ENCODE measurements at places on chromosomes 1 and 21.

GRCh38 chr1:38083541-38083940 lies 36.9 kb upstream of the POU3F1 start:
- H3K4me1 ChIP-seq = no peaks in the 10 kb centered on the region
- no peak overlapping the region for H3K4me3 ChIP-seq
- peaks cover 6% of the 10 kb centered on the region for H3K27me3 ChIP-seq

GRCh38 chr21:45128613-45129188 lies 54.3 kb downstream of the ADARB1 start:
- H3K36me3 ChIP-seq = peaks cover 2% of the 10 kb centered on the region
- peaks cover 10% of the 10 kb centered on the region for H3K4me1 ChIP-seq
- no peak overlapping the region for H3K27ac ChIP-seq
- DNase-seq = peak; percentile 61
- no peak overlapping the region for H3K4me3 ChIP-seq
- H3K27me3 ChIP-seq = no peaks in the 10 kb centered on the region

DNA sequence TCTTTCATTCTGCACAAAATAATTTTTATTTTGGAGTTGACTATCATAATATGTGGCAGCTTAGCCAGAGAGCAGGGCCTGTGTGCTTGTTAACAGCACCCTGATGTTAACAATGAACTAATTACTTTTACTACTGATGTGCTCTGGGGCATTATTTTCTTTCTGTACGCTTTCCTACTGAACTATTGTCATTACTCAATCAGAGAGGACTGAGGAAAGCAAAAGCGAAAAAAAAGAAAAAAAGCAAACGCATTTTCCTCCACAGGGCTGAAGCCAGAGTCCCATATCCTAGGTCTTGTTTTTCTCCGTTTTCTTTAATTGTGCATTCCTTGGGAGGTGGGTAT lies 221.2 kb downstream of the TTLL7 start:
- H3K36me3 ChIP-seq = no peaks in the 10 kb centered on the region
- no peak overlapping the region for H3K4me3 ChIP-seq
- H3K4me1 ChIP-seq = no peaks in the 10 kb centered on the region
- H3K27me3 ChIP-seq = peaks cover 4% of the 10 kb centered on the region

GRCh38 chr1:10823000-10823401 lies 26.6 kb upstream of the CASZ1 start:
- H3K27ac ChIP-seq = no peak overlapping the region
- no peak overlapping the region for H3K4me3 ChIP-seq

DNA sequence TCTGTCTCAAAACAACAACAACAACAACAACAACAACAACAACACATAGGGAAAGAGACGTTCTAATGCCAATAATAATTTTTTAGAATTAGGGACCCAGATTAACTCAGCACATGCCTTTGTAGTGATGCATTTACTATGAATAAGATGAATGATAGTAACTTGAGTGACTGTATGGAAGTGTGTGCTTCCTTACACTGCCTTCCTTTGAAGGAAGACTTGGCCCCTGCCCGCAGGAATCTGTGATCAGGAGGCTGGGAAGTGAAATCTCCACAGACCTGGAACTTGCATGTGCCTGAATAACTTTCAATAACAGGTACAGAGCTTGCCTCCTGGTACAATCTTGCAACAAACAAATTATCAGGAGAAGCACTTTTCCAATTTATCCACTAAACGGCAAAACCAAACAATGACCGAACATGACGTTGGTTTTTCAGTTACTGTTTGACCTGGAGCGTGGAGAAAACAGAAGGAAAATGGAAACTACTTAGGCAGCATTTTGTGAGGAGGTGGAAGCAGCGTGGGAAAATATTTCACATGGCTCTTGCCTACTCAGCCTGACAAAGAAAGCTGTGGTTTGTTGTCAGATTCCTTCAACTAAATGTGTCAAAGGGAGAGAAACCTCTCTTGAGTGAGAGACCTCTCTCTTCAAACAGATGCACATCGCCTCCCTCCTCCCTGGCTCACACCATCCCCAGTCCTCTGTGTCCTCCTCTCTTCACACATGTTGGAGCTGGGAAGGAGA lies 10.1 kb upstream of the ABCA4 start:
- no peaks in the 10 kb centered on the region for H3K4me1 ChIP-seq
- H3K36me3 ChIP-seq = no peaks in the 10 kb centered on the region
- no peak for DNase-seq

DNA sequence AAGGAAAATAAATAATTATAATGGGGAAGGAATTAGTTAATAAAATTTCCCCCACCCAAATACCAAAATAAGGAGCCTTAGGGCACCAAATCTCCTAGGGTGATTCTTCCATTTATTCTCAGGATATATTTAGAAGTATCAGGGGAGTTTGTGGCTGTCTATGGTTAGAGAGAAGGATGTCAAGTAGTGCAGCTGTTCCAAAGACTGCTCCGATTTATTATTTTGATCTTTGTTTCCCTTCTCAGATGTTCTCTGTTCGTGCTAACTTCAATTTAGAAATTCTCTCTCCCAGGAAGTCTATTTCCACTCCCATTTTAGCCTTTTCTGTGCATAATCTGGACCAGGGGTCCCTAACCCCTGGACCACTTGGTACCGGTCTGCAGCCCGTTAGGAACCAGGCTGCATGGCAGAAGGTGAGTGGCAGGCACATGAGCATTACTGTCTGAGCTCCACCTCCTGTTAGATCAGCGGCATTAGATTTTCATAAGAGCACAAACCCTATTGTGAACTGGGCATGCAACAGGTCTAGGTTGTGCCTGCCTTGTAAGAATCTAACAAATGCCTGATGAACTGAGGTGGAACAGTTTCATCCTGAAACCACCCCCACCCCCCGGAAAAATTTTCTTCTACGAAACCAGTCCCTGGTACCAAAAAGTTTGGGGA lies 9.3 kb upstream of the MAST2 start:
- no peak overlapping the region for H3K27ac ChIP-seq
- peaks cover 26% of the 10 kb centered on the region for H3K27me3 ChIP-seq
- no peak overlapping the region for H3K4me3 ChIP-seq
- H3K4me1 ChIP-seq = no peaks in the 10 kb centered on the region

GRCh38 chr1:49036700-49037099 lies 260.0 kb upstream of the BEND5 start:
- H3K4me3 ChIP-seq = no peak overlapping the region
- H3K36me3 ChIP-seq = no peaks in the 10 kb centered on the region
- peaks cover 1% of the 10 kb centered on the region for H3K27me3 ChIP-seq
- H3K27ac ChIP-seq = no peak overlapping the region
- no peaks in the 10 kb centered on the region for H3K4me1 ChIP-seq

GRCh38 chr1:98028800-98029199 lies 108.0 kb upstream of the DPYD start:
- H3K27me3 ChIP-seq = peaks cover 5% of the 10 kb centered on the region
- H3K4me1 ChIP-seq = peaks cover 6% of the 10 kb centered on the region
- H3K4me3 ChIP-seq = no peak overlapping the region
- H3K36me3 ChIP-seq = no peaks in the 10 kb centered on the region

- DNase-seq = no peak
- H3K4me3 ChIP-seq = no peak overlapping the region
- H3K36me3 ChIP-seq = peaks cover 1% of the 10 kb centered on the region
- no peak overlapping the region for H3K27ac ChIP-seq
Observed at GRCh38 chr1:171310661-171311087, 3.3 kb upstream of the FMO4 start.

- DNase-seq = no peak
- no peaks in the 10 kb centered on the region for H3K36me3 ChIP-seq
- H3K27ac ChIP-seq = no peak overlapping the region
- no peaks in the 10 kb centered on the region for H3K4me1 ChIP-seq
- peaks cover 4% of the 10 kb centered on the region for H3K27me3 ChIP-seq
Observed at GRCh38 chr1:3669421-3669821, 17.1 kb downstream of the TP73 start.

- H3K27me3 ChIP-seq = no peaks in the 10 kb centered on the region
- H3K36me3 ChIP-seq = peaks cover 53% of the 10 kb centered on the region
- H3K4me1 ChIP-seq = peaks cover 74% of the 10 kb centered on the region
- peak overlapping the region; percentile 8 for H3K4me3 ChIP-seq
- DNase-seq = no peak
Observed at GRCh38 chr1:154176337-154176736, 15.6 kb downstream of the TPM3 start.

- H3K27ac ChIP-seq = no peak overlapping the region
- peaks cover 5% of the 10 kb centered on the region for H3K27me3 ChIP-seq
Observed at GRCh38 chr21:29146726-29147125, 16.3 kb downstream of the MAP3K7CL start.

GRCh38 chr21:36087362-36088138 lies 17.7 kb downstream of the CBR1 start:
- H3K4me3 ChIP-seq = no peak overlapping the region
- peaks cover 2% of the 10 kb centered on the region for H3K36me3 ChIP-seq
- DNase-seq = no peak
- H3K4me1 ChIP-seq = peaks cover 8% of the 10 kb centered on the region

GRCh38 chr1:93598396-93598795 lies 83.2 kb downstream of the BCAR3 start:
- H3K36me3 ChIP-seq = no peaks in the 10 kb centered on the region
- H3K4me3 ChIP-seq = no peak overlapping the region
- H3K27ac ChIP-seq = no peak overlapping the region
- H3K4me1 ChIP-seq = no peaks in the 10 kb centered on the region
- DNase-seq = no peak

GRCh38 chr1:24930260-24931145 lies at the start of gene RUNX3:
Gene RUNX3, minus strand, starts transcription at chr1:24930276. Its CDS starts 408 bp downstream, at chr1:24929868.
- H3K27ac ChIP-seq = peak within 1 kb of the TSS; percentile 92
- peak; percentile 89 for DNase-seq
- peaks cover 71% of the 10 kb centered on the region for H3K4me1 ChIP-seq
- H3K27me3 ChIP-seq = no peaks in the 10 kb centered on the region

GRCh38 chr21:45588086-45588825 lies 46.0 kb upstream of the SLC19A1 start:
- no peaks in the 10 kb centered on the region for H3K4me1 ChIP-seq
- H3K27me3 ChIP-seq = peaks cover 8% of the 10 kb centered on the region
- peaks cover 4% of the 10 kb centered on the region for H3K36me3 ChIP-seq
- no peak for DNase-seq
- no peak overlapping the region for H3K27ac ChIP-seq

DNA sequence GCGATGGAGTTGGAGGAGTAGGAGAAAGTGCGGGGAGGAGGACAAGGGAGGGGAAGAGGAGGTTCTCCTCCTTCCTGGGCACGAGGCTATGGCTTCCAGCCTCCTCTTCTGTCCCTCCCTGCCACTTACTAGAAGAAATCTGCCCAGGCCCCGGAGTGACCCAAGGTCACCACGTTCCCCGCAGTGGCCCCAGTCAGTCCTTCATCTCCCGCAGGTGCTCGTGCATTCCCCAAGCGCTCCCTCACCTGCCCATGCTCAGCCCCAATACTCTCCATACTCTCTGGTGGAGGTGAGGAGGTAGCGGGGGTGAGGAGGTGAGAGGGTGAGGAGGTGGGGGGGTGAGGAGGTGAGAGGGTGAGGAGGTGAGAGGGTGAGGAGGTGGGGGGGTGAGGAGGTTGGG lies 85.4 kb downstream of the CCDC185 start:
- H3K27ac ChIP-seq = no peak overlapping the region
- H3K4me3 ChIP-seq = no peak overlapping the region
- H3K27me3 ChIP-seq = peaks cover 5% of the 10 kb centered on the region
- no peaks in the 10 kb centered on the region for H3K36me3 ChIP-seq

DNA sequence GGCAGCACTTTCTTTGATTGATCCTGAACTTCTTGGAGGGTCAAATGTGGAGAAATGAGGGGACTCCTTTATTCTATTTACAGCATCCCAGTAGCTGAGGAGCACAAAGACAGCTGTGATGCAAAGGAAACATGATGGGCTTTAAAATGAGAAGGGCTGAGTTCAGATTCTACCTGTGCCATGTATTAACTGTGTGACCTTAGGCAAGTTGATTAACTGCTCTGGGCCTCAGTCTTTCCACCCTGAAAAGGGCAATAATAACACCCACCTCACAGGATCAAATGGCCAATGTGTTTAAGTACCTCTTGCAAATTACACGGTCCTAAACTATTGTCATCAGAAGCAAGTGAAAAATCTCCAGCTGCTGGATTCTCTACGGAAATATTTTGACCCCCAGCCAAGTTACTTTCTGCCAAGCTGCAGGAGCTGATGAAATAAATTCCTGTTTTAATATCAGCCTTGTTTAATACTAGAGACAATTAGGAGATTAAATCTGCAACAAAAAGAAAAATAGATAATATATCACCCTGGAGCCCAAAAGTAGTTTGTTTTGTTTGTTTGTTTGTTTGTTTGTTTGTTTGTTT lies 15.7 kb downstream of the TMEM81 start:
- no peak overlapping the region for H3K4me3 ChIP-seq
- no peaks in the 10 kb centered on the region for H3K4me1 ChIP-seq
- H3K36me3 ChIP-seq = no peaks in the 10 kb centered on the region
- DNase-seq = no peak
- H3K27ac ChIP-seq = no peak overlapping the region
- peaks cover 5% of the 10 kb centered on the region for H3K27me3 ChIP-seq

DNA sequence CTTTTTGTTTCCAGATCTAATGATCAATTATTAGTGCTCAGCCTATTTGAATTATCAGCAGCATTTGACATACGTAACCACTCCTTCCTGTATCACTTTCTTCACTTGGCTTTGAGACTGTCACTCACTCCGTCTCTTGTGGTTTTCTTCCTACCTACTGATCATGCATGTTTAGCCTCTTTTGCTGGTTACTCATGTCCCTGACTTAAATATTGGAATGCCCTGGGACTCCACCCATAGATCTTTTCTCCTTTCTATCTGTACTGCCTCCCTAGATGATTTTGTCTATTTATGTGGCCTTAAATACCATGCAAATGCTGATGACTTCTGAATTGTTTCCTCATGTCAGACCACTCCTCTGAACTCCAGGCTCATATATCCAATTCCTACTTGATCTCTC lies 57.7 kb upstream of the PDE4B start:
- no peak overlapping the region for H3K4me3 ChIP-seq
- H3K27ac ChIP-seq = no peak overlapping the region
- H3K4me1 ChIP-seq = no peaks in the 10 kb centered on the region
- DNase-seq = no peak

DNA sequence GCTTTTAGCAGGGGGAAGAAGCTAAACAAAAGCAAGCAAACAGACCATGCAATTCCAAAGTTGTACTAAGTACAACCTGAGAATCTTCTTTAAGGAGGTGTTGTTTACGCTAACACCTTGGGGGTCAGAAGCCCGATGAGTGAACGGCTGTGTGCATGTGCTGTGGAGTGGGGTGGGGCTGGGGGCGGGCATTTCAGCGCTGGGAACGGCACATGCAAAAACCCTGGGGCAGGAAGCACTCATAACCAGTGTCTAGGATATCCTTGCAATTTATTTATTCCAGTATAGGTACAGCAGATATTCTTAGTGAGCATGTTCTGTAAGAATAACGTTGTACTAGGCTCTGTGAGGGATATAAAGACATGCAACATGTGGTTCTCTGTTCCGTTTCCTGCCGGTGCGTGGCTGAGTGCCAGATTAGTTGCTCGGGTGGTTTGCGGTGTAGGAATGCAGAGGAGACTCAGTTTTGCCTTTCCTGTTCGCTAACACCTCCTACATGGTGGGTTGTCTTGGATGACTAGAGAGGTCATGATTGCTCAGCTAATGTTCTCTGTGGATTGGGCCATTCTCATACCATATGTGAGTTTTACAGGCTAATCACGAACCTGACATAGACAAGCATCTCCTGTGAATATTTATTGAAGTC lies 3.7 kb downstream of the FASLG start:
- peak; percentile 79 for DNase-seq
- peak overlapping the region; percentile 96 for H3K4me3 ChIP-seq
- peaks cover 81% of the 10 kb centered on the region for H3K4me1 ChIP-seq
- no peaks in the 10 kb centered on the region for H3K27me3 ChIP-seq
- H3K36me3 ChIP-seq = peaks cover 74% of the 10 kb centered on the region

- DNase-seq = no peak
- H3K27ac ChIP-seq = no peak overlapping the region
- no peak overlapping the region for H3K4me3 ChIP-seq
- no peaks in the 10 kb centered on the region for H3K36me3 ChIP-seq
Observed at GRCh38 chr1:219555806-219556205, 57.1 kb downstream of the ZC3H11B start.
